ENCODE measurements at places on chromosomes 1 and 21. TPM values are rescaled to one million over a fixed set of nuclear protein-coding genes. Genes with fewer than 3 reads are reported as not detected.

DNA sequence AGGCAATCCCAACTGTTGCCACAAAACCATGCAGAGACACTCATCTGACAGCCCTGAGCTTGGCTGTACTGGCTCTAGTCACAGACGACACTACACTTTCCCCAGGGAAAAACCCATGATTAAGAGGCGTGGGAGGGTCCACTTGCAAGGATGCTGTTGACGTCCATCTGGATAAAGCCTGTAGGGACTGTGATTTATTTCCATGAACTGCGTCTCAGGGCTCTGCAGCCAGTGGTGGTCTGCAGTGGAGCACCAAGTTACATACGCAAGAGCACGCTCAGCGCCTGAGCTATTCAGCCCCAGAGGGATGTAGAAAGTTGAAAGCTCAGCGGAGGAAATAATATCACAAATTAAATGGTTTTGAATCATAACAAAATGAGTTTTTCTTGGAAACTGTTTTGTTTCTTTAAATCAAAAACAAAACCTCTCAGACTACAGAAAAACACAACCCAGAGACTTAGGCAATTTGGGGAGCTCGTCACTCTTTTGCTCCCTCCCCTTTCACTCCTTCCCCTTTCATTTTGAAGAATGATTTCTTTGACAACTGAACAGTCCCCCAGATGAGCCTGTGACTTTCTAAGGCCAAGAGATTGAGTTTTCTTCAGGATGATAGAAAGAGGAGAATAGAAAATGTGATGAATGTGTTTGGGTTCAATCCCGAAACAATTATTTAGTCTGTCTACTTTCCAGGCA, 71.2 kb downstream of the NGF start:
- DNase-seq, result no peak

DNA sequence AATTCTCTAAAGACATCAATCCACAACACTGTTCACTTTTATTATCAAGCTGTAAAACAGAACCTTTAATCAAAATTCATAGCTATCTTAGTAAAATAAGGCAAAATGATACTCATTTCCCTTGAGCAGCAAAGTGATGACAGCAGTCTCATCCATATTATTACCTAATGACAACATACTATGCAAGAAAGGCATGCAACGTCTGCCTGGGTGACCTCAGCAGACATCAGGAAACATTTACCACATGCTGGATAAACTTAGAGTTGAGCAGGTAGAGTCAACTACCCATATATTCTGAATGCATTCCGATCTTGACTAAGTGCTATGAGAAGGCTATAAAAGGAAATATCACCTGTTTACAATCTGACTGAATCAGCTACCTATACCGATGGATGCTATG, 145.1 kb downstream of the SIPA1L2 start:
- DNase-seq, result no peak

DNA sequence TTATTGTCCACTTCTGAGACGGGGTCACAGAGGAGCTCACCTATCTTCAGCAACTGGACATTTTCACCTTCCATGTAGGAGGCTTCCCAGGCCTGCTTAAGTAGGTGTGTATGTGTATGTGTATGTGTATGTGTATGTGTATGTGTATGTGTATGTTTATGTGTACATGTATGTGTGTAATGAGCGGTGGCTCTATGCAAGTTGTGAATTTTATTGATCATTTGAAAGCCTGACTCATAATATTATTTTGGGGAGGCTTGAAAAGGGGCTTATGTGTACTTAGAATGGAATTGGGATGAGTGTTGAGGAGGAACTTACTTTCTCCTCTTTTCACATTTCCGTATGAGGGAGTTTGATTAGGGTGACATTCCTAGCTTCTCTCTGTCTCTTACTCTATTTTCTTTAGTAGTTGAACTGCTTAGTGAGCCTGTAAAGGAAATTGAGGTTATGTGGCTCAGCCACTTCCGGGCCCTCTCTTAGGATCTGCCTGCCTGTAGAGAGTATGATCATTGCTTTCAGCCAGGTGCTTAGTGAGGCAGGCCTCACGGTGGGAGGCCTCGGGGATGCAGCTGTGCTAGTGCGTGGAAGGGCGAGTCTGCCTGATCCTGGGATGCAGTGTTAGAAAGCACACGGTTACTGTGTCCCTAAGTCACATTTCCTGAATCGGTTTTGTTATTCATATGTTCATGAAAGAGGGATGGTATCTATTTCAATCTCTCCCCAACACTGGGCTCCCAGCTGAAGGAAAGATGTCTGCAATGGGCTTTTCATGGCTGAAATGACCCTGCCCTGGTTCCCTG, 61.0 kb downstream of the IER5 start:
- no peak for DNase-seq

- no peak for DNase-seq
Observed at GRCh38 chr21:32322103-32322502, 23.4 kb downstream of the MRAP start.

- no peak for DNase-seq
Observed at GRCh38 chr1:152182431-152182830, 23.4 kb upstream of the RPTN start.

- DNase-seq, result no peak
Observed at GRCh38 chr1:175176246-175176645, 16.3 kb downstream of the KIAA0040 start.

GRCh38 chr1:99917214-99917613, 52.6 kb upstream of the SLC35A3 start:
- no peak for DNase-seq

GRCh38 chr1:83547901-83548300, 451.0 kb downstream of the TTLL7 start:
- no peak for DNase-seq

GRCh38 chr1:65985393-65986066, 192.8 kb downstream of the PDE4B start:
- DNase-seq, result no peak

DNA sequence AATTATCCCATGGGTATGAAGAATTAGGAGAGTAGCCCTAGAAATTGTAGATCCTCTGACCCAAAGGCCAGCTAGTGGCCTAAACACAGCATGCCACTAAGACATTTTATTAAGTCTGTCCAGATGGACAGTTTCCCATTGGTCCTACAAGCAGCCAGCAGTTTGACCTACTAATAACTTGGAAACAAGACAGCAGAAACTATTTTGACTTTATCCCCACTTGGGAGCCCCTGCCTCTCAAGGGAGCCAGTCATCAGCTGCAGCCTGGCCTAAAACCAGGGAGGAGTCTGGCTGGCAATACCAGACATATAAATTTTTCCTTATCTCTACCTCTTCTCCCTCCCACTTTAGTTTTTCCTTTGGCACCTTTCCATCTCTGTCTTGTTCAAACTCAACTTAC, 222.6 kb upstream of the KCTD3 start:
- DNase-seq, result no peak

DNA sequence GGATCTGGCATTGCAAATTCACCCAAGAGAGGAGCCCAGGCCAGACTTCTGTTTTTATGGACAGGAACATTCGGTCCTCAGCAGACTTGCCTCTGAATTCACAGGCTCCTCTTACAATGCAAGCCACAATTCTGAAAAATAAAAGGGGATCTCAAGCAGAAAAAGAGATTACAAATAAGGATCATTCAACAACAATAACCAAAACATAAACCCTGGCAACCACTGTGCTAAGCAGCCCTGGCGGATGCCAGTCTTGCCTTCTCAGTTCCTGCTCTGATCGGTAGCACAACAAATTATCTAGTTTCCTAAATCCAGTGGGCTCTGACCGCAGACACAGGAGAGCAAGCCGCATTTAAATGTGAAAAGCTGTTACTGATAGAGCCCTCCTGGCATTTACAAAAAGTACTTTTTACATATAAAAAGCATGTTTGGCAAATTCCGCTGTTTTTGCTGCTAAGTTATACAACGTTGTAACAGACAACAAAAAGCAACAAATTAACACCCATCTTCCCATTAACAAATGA, 123.4 kb upstream of the FOXD3 start:
- no peak for DNase-seq

Gene SLC41A1
- total RNA-seq, result 33.3 TPM
